ENCODE measurements at places on chromosomes 6 and 20.

DNA sequence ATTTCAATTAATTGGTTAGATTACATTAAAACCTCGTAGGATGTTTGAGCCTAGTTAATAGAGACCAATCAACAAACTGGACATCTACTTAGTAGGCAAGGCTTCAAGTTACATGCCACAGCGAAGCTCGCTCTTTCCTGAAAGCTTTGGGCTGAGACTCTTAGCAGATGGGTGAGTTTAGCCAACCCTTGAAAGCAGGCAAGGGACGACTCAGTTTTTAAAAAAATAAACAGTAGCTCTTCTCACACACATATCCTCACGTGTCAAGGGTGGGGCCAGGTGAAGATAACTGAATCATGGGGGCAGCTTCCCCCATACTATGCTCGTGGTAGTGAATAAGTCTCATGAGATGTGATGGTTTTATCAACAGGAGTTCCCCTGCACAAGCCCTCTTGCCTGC is 775 bp downstream of the MTFR2 start:
- DNase-seq = no peak

GRCh38 chr20:2708073-2708415 is 15.5 kb downstream of the EBF4 start:
- DNase-seq = no peak

DNA sequence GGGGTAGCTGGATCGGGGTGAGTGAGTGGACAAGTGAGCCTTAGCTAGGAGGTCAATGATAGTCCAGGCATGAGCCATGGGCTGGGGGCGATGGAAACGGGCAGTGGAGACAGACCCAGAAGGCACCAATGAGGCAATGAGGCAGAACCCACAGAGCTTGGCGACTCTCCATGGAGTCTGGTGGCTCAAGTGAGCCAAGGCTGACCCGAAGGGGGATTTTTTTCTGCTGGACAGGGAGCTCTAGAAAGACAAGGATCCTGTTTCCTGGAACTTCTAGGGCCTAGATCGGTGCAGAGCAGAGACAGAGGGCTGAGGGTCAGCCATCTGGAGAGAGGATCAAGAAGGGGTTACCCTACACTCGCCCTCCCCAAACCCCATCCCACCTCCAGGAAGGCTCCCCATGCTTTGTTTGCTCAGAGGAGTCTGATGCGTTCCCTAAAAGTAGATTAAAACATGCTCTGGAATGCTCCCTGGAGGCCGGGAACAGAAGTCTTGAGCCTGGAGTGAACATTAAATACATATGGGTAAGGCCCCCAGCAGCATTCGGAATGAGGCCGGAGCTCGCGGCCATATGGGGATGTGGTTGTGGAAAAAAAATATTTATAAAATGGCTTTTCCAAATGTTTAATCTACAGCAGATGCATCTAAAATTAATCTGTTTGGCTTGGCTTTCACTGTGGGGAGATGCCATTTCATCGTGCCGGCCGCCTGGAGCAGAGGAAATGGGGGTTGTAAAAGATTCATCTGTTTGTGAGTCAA is 237.8 kb upstream of the PMEPA1 start:
- no peak for DNase-seq

DNA sequence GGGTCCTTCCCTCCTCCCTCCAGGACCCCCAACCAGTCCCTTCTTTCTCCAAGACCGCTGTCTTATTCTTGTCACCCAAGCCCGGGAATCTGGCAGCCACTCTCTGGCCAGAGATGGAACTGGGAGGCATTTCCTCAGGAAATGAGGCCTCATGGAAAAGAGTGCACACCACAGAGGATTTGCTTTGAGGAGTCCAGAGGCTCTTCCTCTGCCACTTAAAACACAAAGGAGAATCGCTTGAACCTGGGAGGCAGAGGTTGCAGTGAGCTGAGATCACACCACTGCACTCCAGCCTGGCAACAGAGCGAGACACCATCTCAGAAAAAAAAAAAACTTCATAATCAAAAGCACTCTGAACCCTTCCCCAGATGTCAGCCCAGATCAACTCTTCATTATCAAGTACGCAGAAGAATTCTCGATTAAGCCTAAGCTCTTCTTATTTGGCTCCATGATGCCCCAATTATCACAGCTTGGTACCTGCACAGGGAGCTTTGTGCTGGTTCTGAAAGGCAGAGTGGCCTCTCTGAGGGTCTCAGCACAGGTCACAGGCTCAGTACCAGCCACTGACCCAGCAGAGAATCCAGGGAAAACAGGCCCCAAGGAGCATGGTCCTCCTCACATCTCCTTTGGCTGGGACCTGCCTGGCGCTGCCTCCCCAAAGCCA is 82.9 kb upstream of the MAFB start:
- DNase-seq = no peak

DNA sequence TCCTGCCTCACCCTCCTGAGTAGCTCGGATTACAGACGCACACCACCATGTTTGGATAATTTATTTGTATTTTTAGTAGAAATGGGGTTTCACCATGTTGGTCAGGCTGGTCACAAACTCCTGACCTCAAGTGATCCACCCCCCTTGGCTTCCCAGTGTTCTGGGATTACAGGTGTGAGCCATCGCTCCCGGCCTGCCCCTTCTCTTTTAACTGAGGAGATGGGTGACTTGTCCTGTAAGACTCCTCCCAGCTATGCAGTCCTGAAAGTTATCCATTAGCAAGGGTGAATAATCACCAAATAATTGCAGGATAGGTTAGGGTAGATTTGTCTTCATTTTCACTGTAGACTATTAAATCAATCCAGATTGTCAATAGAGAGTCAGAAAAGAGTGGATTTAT is 40.5 kb upstream of the JARID2 start:
- DNase-seq = no peak

Data from activated T-cell treated with anti-CD3 and anti-CD28 coated beads for 1 hour (primary cell).